NCI-H1105 treated with DMSO at 0.1 percent for 48 hours (cell line): ENCODE measurements at places on chromosomes 13 and 19.
A peak's percentile ranks its signal among the peaks of the same experiment; 100 is the strongest.

- no peak for DNase-seq
Observed at GRCh38 chr19:30696514-30696913, 324.3 kb downstream of the ZNF536 start.

- DNase-seq = no peak
Observed at GRCh38 chr13:30737511-30738337, 2.4 kb downstream of the ALOX5AP start.

- no peak for DNase-seq
Observed at GRCh38 chr13:98576200-98576945, 534 bp downstream of the STK24 start.

DNA sequence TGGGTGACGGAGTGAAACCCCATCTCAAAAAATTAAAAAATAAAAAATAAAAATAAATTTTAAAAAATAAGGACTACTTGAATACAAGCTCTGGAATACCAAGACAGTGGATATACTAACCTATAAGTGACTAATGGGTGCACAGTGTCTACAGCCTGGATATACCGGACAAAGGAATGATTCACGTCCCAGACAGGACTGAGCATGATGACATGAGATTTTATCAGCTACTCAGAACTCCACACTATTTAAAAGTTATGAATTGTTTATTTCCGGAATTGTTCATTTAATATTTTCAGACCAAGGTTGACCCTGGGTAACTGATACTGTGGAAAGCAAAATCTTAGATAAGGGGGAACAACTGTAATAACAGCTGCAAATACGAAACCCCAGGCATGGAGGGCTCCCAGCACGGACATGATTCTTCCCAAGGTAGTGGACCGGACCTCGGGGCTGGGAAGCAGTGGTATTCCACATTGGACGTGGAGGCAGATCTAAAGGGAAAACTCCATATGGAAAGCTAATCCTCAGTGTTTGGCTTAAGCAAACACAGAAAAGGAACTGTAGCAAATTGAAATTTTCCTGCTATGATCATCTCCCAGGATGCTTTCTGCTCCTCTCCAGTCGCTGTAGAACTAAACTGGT is 102.6 kb upstream of the TSHZ3 start:
- no peak for DNase-seq

DNA sequence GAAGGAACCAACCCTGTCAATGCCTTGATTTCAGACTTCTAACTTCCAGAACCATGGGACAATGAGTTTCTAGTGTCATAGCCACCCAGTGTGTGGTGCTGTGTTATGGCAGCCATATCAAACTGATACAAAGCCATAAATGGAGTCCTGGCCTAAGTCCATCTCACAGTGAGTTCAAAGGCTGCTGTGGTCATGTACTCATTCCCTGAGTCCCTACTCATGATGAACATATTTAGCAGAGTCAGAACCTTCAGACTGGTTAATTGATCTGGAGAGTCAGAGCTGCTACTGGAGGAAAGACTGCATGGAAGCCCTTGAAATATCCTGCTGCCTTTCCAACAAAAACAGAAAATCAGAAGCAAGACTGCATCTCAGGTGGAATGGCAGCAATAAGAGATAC is 39.2 kb upstream of the CSNK1A1L start:
- no peak for DNase-seq

- no peak for DNase-seq
Observed at GRCh38 chr19:43719378-43719868, 3.5 kb downstream of the IRGC start.

- no peak for DNase-seq
Observed at GRCh38 chr19:57231686-57232085, 863 bp downstream of the AURKC start.

- DNase-seq = no peak
Observed at GRCh38 chr13:109941951-109942350, 155.6 kb upstream of the IRS2 start.

DNA sequence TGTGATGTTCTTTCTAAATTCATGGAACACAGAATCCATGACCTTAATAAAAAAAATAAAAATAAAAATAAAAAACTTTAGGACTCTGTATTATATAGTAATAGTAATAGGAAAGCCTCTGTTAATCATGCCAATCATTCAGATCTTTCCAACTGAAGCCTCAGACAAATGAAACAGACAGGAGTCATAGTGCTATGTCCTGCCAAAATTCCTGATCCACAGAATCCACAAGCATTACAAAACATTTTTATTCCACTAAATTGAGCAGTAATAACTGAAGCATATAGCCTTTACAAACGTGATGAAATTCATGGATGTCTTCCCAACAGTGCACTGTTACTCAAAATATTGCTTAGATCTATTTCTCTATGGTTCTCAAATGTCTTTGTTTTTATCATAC is 820.6 kb upstream of the PCDH9 start:
- DNase-seq = no peak

- DNase-seq = peak; percentile 4
Observed at GRCh38 chr19:16285769-16286498, 38.7 kb upstream of the KLF2 start.

GRCh38 chr19:1534972-1535371 is 11.1 kb downstream of the PLK5 start:
- no peak for DNase-seq

DNA sequence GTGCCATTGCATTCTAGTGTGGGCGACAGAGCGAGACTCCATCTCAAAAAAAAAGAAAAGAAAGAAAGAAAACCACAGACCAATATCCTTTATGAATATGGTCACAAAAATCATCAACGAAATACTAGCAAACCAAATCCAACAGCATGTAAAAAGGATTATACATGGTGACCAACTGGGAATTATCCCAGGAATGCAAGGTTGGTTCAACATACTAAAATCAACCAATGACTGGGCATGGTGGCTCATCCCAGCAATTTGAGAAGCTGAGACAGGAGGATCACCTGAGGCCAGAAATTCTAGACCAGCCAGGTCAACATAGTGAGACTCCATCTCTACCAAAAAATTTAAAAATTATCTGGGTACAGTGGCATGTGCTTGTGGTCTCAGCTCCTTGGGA is 7.2 kb downstream of the TSKS start:
- DNase-seq = no peak

DNA sequence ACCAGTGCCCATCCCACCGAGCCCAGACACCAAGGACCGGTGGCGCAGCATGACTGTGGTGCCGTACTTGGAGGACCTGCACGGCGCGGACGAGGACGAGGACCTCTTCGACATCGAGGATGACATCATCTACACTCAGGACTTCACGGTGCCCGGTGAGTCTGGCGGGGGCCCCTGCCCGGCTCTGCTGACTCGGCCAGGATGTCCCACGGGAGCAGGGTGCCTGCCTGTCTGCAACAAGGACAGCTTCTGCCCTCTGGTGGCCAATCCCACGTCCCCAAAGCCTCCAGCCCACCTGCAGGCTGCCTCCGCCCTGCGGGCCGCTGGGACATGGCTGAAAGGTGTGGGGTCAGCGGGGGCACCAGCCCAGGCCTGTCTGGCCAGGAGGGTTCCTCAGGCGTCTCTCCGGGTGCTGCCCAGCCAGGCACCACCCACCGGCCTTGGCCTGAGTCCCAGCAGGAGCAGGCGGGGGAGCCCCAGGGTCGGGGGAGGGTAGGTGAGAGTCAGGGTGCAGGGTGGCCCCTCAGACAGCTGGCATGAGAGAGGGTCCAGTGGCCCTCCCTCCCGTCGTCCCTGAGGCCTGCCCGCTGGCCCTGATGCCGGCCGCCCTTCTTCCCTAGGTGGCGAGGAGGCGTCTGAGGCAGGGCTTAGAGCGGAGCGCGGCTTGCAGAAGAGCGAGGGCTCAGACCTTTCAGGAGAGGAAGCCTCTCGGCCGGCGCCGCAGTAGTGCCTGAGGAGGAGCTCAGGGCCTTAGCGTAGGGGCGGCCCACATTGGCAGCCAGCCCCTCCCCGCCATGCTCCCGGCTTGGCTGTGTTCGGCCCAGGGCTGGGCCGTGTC is 14.6 kb downstream of the CBARP start:
- DNase-seq = no peak

DNA sequence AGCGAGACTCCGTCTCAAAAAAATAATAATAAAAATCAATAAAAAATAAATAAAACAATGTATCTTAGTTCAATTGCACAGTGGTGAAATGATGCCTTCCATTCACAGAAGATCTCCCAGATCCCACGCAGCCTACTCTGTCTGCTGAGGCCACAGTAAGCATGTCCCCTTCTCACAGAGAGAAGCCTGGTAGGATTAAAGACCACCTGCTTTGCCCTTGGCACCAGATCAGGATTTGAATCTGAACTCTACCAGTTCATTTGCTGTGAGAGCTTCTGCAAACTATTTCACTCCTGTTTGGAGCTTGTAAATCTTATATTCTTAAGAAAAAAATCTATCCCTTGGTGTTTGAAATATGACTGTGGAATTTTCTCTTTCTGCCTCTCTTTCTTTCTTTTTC is 2.2 kb upstream of the SLC7A1 start:
- DNase-seq = no peak

- peak; percentile 88 for DNase-seq
Observed at GRCh38 chr13:114142640-114143490, 10.4 kb upstream of the RASA3 start.

DNA sequence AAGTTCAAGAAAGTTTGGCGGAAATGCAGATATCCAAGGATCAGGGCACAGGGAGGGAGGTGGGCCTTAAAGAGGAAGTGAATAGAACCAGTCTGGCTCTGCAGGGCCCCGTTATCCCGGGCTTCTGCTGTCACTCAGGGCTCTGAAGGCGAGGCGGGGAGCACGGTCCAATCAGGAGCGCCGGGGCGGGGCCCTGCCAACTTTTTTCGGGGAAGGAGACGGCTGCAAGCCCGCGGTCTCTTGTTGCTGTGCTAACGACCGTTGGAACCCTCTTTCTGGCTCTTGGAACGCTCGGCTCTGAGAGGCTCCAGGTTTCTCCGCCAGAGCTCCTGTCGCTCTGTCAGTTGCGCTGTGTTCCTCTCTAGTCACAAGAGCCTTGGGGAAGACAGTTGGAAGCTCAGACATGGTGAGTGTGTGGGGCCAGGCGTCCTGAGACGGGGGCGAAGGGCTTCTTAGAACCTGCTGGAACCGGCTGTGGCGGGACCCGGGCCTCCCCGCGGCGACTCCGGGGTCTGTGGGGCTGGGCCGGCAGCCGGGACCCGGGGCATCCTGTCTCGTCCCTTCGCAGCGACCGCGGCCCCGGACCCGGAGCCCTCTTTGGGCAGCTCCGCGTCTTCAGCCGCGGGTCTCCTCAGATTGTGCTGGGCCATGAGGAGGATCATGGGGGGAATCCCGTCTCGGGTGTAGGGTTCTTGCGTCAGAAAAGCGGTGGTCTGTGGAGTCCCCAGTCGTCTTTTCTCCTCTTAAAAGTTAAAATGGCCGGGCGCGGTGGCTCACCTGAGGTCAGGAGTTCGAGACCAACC is 27.7 kb downstream of the ZNF844 start:
- no peak for DNase-seq

GRCh38 chr13:56349866-56350265 is 790.9 kb upstream of the PRR20A start:
- no peak for DNase-seq

DNA sequence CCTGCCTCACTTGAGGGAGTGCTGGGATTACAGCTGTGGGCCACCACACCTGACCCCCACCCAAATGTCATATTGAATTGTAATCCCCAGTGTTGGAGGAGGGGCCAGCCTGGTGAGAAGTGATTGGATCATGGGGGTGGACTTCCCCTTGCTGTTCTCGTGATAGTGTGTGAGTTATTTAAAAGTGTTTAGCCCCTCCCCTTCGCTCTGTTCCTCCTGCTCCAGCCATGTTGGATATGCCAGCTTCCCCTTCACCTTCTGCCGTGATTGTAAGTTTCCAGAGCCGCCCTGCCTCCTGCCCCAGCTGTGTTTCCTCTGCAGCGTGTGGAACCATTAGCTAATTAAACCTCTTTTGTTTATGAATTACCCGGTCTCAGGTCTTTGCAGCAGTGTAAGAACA is 13.7 kb downstream of the CHAMP1 start:
- no peak for DNase-seq

DNA sequence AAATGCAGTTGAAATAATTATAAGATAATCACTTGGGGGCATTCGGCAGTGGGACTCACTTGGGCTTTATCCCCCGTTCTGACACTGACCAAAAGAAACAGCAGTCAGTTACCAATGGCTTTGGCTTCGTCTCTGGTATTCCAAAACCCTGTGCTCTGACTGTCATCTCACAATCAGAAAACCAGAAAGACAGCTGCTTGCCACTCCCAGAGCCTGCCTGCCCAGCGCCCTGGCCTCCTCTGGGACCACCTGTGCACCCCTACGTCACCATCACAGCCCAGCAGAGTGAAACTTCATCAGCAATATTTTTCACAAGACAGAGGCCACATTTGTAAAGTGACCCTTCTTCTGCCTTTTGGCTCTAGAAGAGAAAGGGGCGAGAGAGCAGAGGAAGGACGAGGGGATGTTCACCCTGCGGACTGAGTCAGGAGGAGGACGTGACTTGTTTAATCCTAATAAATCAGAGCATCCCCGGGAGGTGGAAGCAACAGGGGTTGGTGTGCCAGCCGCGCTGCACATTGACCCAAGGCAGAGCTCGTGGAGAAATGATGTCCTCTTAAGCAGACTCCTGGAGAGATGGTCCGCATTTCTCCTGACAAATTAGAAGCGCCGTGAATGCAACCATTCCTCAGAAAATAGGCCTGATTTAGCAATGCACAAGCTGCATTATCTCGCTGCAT is 397.8 kb upstream of the ZNF507 start:
- no peak for DNase-seq

- no peak for DNase-seq
Observed at GRCh38 chr13:42380420-42381164, 108.6 kb downstream of the AKAP11 start.

GRCh38 chr13:59038824-59039223 is 1124.9 kb downstream of the DIAPH3 start:
- DNase-seq = no peak

DNA sequence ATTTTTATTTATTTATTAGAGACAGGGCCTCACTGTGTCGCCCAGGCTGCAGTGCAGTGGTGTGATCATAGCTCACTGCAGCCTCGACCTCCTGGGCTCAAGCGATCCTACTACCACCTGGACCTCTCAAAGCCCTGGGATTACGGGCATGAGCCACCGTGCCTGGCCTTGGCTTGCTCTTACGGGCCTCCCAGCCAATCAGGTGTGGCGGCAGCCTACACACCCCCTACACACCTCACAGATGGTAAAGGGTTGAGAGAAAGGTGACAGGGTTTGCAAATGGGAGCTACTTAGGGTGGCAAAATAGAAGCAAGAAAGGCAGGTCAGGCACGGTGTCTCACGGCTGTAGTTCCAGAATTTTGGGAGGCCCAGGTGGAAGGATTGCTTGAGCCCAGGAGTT is 1.0 kb upstream of the ZBTB32 start:
- no peak for DNase-seq
